RKO (cell line): ENCODE measurements at places on chromosomes 2 and 18.
A peak's percentile ranks its signal among the peaks of the same experiment; 100 is the strongest.

DNA sequence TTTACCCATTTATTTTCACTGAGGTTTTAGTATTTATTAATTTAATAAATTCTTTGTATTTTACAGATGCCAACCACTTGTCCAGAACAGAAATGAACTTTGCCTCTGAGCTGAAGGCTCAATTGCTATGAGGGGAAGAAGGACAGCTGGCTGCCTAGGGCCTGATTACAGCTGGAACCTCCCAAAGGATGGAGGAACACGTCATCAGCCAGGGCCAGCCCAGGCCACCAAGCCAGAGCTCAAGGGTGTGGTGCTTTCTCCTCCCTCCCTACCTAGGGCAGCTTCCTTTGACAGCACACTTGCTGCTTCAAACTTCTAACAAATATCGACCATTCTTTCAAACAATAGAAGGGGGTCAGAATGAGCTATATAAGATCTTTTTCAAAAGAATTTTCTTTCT is 19.7 kb upstream of the RIOK3 start:
- no peak for DNase-seq

DNA sequence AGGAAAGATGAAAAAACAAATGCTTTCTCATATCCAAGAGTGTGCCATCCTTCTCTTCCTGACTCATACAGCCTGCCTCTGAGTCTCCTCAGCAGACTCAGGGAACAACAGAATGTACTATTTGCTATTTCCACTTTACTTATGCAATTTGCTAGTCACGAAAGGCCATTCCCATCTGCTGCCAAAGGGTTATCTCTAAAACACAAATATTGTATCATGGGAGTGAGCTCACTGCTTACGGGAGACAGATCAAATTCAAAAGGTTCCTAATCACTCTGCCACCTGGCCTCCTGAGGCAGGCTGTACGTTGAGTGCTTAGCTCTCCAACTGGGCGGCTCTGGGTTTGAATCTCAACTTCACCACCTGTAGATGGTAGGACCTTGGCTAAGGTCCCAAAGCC is 92.0 kb downstream of the GAREM1 start:
- no peak for DNase-seq

DNA sequence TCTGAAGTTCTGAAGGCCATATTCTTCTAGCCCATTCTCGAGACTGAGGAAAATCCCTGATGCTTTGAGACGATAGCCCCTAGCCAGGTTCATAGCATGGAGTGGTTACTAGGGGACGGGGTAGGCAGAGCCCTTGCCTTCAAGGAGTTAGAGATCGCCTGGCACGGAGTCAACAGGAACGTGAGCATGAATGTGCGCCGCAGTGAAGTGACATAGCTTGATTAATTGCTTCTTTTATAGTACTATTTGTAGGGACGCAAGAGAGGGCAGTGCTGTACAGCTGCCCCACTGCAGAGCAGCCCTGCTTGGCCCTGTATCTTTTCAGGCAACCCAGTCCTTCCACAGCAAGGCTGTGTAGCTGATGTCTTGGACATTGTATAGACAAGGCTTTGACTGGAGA is 26.2 kb downstream of the HRH4 start:
- DNase-seq: no peak

GRCh38 chr18:51425889-51426288 is 228.4 kb upstream of the MEX3C start:
- no peak for DNase-seq

- no peak for DNase-seq
These were observed 24.4 kb downstream of the NMS start for GRCh38 chr2:100494712-100495111.

DNA sequence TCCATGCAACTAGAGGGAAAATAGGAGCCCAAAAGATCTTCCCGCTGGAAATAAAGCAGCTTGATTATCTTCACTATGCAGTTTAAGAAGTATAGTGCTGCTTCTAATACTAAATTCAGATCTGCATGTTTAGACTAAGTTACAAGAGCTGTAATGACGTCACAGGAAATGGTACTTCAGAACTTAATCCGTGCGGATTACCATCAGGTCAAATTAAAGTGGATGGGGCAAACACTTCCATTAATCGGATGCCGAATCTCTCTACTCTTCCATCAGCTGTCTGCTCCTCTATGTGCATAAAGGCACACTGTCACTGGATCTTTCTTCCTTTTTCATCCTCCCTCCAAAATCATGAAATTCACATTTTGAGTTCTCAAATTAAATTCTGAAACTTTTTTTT is 52.6 kb downstream of the TRAPPC12 start:
- no peak for DNase-seq

DNA sequence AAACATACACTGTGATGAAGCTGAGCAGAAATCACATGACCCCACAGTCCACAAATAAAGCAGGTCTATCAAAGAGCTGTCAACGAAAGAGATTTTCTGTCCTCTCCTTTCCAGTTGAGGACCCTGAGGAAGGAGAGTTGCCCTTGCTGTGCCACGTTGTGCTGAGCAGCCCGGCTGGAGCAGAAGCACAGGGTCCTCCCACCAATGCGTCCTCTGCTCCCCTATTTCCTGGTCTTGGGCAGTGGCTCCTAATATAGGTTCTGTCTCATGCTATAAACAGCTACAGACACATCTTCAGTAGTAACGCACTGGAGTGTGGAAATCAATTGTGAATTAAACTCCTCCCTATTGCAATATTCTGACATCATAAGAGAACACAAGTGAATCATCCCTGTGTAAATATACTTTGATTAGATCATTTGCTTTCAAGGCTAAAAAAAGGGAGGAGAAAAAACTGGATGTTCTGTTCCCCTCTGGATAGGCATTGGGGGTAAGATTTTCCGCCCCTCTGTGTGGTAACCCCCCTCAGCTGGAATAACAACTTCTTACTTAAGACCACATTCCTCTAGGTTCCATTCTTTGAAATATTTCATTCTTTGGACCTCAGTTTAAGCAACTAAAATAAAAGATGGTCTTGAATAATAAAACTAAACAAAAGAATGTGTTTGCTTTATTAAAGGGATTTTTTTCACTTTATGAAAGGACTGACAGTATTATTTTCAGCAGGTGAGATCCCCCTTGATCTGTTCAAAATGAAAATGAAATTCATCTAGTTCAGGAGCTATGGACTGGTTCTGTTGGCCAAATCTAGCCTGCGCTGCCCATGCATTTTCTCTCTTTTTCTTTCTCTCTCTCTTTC is 8.3 kb upstream of the RHOB start:
- peak; percentile 76 for DNase-seq

GRCh38 chr2:64244037-64244416 is 99.8 kb upstream of the PELI1 start:
- no peak for DNase-seq

DNA sequence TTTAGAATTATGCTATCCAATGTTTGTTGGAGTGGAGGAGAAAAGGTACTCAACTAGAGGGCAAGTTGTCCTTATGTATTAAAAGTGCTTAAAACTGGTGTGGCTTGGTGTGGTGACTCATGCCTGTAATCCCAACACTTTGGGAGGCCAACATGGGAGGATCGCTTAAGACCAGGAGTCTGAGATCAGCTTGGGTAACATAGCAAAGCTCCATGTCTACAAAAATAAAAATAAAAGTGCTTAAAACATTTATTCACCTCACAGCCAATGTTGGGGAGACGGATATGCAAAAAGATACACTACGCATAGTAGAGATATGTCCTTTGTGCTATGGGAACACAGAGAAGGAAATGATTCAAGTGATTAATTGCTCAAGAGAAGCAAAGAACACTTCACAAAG is 19.3 kb upstream of the TNFAIP6 start:
- DNase-seq: no peak

DNA sequence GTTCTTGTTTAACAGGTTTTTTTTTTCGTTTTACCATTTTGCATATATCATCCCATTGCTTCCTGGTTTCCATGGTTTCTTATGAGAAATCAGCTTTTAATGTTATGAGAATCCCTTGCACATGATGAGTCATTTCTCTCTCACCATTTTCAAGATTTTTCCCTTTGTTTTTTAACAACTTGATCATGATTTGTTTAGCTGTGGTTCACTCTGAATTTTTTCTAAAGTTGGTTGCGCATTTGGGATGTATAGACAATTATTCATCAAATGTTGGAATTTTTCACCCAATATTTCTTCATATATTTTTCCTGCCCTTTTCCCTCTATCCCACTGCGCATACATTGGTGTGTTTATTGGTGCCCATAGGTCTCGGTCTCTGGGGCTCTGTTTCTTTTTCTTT is 42.4 kb upstream of the BIN1 start:
- peak; percentile 49 for DNase-seq

DNA sequence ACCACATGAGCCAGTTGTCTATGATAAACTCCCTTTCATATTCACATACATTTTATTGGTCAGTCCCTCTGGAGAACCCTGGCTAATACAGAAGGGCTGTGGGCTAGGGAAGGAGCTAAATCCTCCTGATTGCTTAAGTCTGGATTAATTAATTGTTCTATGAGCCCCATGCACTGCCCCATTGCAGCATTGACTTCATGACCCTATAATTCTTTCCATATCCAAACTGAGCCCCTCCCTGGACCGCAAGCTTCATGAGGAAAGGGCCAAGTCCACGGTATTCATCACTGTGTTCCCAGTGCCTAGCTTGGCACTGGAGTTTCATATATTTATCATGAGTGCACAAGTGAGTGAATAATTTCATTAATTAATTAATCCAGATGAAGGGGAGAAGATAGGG is 124.0 kb downstream of the MBD2 start:
- DNase-seq: no peak

GRCh38 chr2:238644095-238645081 is 203.5 kb upstream of the TWIST2 start:
- DNase-seq: peak; percentile 76
